ENCODE measurements at places on chromosomes 11 and 22. TPM values are rescaled to one million over a fixed set of nuclear protein-coding genes. Genes with fewer than 3 reads are reported as not detected.

DNA sequence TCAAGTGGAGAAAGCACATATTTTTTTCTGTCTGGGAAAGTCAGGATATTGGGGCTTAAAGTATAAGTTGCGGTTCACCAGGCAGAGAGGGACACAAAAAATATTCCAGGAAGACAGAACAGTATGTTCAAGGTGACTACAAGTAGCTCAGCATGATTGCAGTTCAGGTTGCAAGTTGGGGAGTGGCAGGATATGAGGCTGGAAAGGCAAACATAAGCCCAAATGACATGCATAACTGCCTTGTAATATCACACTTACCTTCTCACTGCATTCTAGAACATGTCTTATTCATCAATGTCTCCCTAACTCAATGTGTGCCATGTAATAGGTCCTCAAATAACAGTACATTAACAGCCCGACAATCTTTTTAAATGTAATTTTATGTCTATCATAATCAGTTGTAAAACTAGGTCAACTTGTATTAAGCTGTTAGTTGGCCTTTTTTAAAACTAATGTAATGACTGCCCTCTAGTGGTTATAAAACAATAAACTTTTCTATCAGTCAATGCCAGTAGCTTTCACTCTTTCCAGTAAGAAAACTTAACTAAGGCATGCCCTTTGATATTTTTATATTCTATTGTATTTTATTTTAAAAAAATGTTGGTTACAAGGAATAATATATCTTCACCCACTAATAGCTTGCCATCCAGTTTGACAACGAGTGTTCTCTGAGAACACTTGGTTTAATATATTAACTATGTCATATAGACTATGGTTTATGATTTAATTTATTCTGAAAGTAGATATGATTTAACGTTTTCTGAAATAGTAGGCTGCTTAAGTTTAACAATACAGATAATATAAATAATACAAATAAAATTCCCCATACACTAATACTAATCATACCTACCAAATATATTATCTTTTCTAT lies 39.4 kb upstream of the CFAP300 start:
- DNase-seq: peak; percentile 49

- no peak for DNase-seq
Measured at GRCh38 chr22:37601540-37602442, 6.8 kb upstream of the GGA1 start.

GRCh38 chr11:67506426-67507051 lies 1.4 kb upstream of the PITPNM1 start:
- DNase-seq: peak; percentile 66

DNA sequence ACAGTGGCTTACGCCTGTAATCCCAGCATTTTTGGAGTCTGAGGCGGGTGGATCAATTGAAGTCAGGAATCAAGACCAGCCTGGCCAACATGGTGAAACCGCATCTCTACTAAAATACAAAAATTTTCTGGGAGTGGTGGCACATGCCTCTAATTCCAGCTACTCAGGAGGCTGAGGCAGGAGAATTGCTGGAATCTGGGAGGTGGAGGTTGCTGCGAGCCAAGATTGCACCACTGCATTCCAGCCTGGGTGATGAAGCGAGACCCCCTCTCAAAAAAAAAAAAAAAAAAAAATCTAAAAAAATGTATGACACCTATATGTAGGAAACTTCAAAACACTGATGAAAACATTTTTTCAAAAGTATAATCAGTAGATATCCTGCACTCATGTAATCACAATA lies 242.7 kb upstream of the CHORDC1 start:
- DNase-seq: no peak

DNA sequence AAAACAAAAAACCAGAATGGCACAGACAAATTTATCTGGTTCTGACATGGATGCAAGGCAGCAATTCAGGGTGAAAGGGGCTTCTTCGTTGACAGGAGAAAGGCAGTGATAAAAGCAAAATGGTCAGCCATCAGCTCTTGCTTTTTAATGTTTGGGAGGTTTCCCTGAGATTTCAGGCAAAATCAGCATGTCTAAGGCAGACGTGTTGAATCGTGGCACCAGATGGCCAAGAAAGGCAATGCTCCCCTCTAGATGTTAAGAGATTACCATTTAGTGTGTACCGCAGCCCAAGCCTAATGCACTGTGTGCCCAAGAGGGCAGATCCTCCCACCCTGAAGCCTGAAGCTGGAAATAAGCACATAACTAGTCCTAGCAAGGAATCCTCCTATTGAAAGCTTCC lies 88.8 kb upstream of the GALNT18 start:
- DNase-seq: no peak

GRCh38 chr11:114799476-114799875 lies 121.1 kb downstream of the NXPE2 start:
- DNase-seq: no peak

DNA sequence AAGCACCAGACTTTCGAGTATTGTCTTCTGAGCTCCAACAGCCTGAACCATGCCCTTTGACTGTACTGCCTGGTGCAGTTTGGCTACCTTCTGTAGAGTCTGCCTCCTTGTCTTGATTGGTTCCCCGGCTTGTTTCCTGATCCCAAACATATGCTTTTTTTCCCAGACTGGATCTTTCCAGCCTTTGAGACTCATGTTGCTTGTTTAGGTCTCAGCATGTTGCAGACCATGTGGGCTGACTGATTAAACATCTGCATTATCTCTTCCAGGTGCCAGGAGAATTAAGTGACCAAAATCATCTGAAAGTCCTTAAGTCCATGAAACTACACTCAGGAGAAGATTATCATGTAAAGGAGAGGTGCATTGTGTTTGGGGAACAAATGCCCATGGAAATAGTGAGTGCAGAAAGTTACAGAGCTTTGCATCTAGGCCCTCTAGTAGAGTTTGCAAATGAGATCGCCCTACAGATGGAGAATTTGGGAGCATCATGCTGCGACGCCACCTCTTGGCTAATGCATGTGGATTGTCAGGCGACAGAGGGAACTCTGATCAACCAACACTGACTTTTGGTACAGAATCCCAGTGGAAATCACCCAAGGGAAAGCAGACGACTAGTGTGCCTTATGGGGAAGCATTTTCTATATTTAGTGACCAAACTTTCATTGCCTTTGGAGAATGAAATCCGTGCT lies 188.8 kb downstream of the BLID start:
- DNase-seq: no peak

Gene ANKRD42
- total RNA-seq: 4.0 TPM

Gene FAT3
- total RNA-seq: not detected

Gene MYRF
- 1.1 TPM for total RNA-seq

All from activated CD4-positive, alpha-beta T cell treated with anti-CD3 and anti-CD28 coated beads, Interleukin-2, amount 10 ng/mL, durations not matched to agents 24 days and 14 days (primary cell).